Type B pancreatic cell (in vitro differentiated cells): ENCODE measurements at places on chromosomes 16 and 17. TPM values are rescaled to one million over a fixed set of nuclear protein-coding genes. Genes with fewer than 3 reads are reported as not detected.
A peak's percentile ranks its signal among the peaks of the same experiment; 100 is the strongest.

- no peak for DNase-seq
Observed at GRCh38 chr17:69853541-69854224, 221.3 kb upstream of the KCNJ16 start.

DNA sequence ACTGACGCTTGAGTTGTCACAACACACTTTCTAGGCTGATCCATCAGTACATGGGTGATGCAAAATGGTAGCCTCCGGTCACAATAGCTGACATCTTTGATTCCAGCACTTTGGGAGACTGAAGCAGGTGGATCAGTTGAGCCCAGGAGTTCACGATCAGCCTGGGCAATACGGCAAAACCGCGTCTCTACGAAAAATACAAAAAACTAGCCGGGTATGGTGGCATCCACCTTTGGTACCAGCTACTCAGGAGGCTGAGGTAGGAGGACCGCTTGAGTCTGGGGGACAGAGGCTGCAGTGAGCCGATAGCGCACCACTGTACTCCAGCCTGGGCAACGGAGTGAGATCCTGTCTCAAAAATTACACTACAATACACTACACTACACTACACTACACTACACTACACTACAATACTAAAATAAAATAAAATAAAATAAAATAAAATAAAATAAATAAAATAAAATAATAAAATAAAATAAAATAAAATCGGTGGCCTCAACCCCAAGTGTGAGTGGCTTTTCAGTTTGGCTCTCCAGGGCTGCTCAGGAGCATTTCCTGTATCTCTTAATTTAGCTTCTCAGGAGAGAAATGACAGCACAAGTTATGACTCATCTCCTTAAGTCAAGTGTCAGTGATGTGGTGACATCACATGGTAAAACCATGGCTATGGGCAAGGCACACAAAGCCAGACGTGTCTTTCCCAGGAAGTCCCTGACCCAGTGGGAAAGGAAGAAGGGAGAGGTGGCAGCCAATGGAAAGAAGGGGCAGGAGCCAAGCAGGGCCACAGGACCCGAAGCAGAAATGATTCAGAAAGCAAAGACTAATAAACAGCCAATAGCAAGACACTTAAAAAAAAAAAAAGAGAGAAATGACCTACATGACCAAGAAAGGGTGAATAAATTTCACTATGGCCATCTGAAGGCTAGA, 75.3 kb upstream of the TBC1D3K start:
- DNase-seq: no peak

DNA sequence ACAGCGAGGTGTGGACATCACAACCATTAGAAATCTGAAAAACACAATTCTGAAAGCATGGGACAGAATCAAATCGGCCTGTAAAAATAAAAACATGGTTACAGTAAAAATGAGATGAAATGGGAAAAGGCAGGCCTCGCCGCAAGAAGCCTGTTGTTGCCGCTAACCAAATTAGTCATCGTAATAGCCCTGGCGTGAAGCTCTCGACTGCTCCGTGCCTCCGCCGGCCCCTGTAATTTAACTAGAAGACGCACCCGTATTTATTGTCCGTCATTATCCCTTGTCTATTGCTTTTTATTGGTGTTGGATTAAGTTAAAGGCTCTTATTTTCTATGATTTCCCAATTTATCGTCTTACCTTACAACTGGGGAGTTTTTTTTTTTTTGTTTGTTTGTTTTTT, 334.6 kb upstream of the EEF2KMT start:
- no peak for DNase-seq

DNA sequence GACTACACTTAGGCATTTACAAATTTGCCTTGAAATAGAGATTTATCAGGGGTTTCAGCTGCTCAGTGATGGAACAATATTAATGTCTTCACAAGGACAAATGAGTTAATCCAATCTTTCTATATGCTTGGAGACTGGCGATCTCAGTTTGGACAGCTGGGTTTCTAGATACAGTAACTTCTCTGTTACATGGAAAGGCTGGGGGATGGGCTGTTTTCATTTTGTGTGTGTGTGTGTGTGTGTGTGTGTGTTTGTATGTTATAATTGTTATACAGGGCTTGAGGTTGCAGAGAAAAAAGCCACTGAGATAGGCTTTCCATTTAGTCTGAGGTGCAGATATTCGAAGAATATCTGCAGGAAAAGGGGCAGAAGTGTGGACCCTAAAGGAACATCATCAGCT, 359.3 kb upstream of the SALL1 start:
- DNase-seq: no peak

GRCh38 chr17:76983075-76983775, 115.0 kb downstream of the MGAT5B start:
- no peak for DNase-seq

- DNase-seq: no peak
Observed at GRCh38 chr16:2751577-2752034, 832 bp upstream of the SRRM2 start.

DNA sequence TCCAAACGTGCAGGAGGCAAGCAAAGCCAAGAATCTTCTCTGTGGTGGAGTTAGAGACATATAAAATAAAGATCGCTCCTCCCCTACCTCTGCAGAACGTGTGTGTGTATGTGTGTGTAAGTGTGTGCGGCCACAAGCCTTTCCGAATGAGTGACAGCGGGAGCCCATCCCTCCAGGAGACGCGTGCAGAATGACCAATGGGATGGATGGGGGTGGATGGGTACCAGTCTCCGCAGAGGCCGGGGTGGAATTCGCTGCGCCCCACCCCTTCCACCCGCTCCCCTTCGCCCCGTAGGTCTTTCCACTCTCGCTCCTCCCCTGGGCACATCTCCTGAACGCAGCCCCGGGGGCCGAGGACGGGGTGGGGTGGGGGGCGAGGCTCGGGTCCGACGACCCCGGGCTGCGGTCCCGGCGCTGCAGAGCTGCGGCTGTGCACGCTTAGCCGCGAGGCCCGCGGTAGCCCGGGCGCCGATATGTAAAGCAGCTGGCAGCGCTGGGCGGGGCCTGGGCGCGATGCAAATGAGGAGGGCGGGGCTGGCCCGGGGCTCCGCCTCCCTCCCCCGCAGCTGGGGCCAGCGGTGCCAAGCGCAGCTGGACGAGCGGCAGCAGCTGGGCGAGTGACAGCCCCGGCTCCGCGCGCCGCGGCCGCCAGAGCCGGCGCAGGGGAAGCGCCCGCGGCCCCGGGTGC, at the start of gene PRKCB:
Gene PRKCB (plus strand): TSS at position 594 of the 688 bp plus-strand sequence.
- DNase-seq: peak; percentile 86

GRCh38 chr16:20415541-20415940, 6.2 kb downstream of the ACSM5 start:
- no peak for DNase-seq

DNA sequence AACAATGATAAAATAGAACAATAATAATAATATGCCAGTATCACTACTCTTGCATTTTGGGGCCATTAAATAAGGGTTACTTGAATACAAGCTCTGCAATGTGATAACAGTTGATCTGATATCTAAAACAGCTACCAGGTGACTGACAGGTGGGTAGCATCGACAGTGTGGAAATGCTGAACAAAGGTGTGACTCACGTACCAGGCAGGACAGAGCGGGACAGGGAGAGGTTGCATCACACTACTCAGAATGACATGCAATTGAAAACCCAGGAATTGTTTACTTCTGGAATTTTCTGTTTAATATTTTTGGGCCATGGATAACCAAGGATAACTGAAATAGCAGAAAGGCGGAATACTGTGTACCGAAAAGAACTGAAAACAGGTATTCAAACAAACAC, 15.8 kb upstream of the ZNF19 start:
- DNase-seq: no peak

DNA sequence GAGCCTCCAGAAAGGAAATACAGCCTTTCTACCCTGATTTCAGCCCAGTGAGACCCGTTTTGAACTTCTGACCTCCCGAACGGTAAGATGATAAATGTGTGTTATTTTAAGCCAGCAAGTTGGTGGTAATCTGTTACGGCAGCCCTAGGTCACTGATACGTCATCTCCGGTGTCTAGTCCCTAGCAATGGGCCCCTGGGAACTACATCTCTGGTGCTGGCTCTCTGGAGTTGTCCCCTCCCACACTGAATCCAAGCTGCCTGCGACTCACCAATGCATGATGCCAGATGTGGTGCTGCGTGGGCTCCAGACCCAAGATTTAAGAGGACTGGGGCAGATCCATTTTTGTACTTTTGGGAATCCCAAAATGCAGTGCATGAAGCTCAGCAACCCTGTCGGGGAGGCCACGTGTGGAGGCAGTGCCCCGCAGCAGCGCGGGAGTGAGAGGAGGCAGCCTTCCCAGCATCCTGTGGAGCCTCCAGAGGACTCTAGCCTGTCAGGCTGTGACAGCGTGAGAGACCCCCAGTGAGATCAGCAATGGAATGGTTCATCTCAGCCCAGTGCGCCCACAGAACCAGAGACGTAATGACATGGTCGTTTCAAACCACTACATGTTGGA, 43.6 kb upstream of the USP7 start:
- DNase-seq: no peak

DNA sequence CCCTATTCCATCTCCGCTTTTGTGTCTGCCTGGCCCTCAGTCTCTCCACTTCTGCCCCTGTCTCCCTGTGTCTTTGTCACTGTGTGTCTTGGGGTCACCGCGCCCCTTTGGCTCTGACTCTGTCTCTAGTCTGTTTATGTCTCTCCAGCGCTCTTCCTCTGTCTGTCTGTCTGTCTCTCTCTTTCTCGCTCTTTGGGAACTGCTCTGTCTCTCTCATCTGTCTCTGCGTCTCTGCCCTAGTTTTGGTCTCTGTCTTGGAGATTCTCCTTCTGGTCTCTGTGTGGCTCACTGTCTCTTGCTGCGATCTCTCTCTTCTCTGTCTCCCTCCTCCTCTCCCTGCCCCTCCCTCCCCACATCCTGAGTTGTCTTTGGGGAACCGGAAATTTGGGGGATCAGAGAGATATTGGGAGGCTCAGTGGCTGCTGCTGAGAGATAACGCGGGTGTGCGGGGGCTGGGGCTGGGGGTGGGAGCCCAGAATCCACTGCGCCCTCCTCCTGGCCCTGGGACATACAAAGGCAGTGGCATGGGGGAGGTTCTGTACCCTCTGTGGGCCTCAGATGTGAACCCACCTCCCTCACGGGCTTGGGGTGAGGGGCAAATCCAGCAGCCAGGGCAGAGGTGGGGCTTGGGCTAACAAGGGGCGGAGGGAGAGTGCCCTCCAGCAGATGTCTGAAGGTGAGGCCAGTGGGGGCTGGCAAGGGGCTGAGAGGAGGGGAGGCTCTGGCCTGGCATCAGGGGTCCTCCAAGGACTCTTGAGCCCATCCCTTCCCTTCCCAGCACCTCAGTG, 24.4 kb downstream of the LAT start:
- DNase-seq: no peak

DNA sequence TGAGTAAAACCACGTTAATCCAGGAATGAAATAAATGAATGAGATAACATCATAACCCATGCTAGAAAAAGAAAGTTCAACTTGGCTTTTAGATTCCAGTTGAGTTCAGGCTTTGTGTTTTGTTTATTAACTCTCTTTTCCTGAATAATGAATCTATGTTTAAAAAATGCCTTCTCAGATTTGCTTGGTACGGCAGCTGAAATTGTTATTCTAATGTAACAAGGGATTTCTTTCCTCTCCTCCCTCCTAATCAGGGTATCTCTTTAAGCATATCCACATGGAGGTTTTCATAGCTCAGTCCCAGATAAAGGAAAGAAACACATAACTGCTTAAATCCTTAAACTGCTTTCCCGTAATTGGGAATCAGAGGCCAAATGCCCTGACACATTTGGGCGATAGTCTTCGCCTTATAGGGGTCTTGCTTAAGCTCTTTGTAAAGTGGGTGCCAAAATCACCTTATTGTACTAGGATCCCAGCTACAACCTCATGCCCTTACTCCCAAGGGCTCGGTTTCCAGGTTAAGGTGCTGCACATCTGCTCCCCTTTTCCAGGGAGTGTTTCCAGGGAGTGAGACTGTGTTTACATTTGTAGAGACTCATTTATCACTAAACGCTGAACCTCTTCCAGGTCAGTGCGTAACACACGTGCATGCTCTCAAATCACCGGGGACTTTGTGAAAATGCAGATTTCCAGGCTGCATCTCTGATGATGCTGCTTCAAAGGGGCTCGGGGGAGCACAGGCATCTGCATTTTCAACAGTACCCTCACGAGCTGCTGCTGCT, 142.8 kb upstream of the FOXF1 start:
- DNase-seq: no peak

- DNase-seq: no peak
Observed at GRCh38 chr17:5610956-5611355, 26.6 kb upstream of the NLRP1 start.

DNA sequence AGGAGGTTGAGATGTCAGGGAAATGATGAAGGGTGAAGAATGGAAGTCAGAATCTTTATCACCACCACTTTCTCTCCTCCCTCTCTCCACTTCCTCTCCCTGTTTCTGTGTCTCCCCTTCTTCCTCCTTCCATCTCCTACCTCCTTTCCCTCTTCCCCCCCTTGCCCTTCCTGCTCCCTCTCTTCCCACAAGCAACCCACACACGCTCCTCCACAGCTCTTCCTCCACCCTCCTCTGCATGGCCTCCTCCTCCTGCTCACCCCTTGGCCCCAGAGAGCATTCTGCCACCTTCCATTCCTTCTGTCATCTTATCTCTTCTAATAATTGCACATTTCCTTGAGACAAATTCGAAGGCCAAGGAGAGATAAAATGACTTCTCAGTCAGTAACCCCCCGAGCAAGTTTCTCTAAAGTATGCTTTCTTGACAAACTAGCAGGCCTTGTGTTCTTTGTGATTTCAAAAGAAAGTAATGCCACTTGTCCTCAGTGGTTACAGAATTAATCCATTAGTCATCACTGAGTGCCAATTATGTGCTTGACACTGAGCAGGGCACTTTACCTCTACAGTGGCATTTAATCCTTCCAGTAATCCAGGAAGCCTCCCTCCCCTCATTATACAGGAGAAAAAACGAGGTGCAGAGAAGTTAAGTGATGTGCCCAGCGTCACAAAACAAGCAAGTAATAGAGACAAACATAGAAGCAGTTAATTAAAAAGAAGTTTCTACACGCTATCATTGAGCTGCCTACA, 72.3 kb upstream of the CCL1 start:
- no peak for DNase-seq

GRCh38 chr16:84341528-84342295, 26.6 kb upstream of the ATP2C2 start:
- no peak for DNase-seq

- no peak for DNase-seq
Observed at GRCh38 chr17:59814276-59814675, 78.5 kb downstream of the TUBD1 start.

GRCh38 chr17:42681976-42682721, at the start of gene CNTNAP1:
CNTNAP1 (plus strand) TSS chr17:42682531; CDS start chr17:42682830, 299 bp downstream.
- no peak for DNase-seq

PPP1R27 gene
- total RNA-seq: not detected in 2 replicates

METTL16 gene
- total RNA-seq: 27.5 and 39.3 TPM in 2 replicates

CSNK2A2 gene
- 67.1 and 79.4 TPM in 2 replicates for total RNA-seq

DHRS7C gene
- total RNA-seq: not detected in 2 replicates

FOXN1 gene
- total RNA-seq: 1.0 and 1.2 TPM in 2 replicates

ASPHD1 gene
- 7.8 TPM in 2 replicates for total RNA-seq

INCA1 gene
- 0.72 and 0.86 TPM in 2 replicates for total RNA-seq

AFMID gene
- total RNA-seq: 26.4 and 30.5 TPM in 2 replicates

HASPIN gene
- total RNA-seq: 5.2 and 13.1 TPM in 2 replicates

CDT1 gene
- 17.7 and 36.8 TPM in 2 replicates for total RNA-seq

TP53TG3 gene
- not detected in 2 replicates for total RNA-seq

NECAB2 gene
- 1.5 and 6.5 TPM in 2 replicates for total RNA-seq

YBX2 gene
- total RNA-seq: 4.5 and 7.0 TPM in 2 replicates
